CD4-positive, alpha-beta T cell (primary cell): ENCODE measurements at places on chromosomes 3 and 15.

GRCh38 chr15:68333775-68334470, 56.4 kb downstream of the FEM1B start:
- no peak overlapping the region for H3K4me3 ChIP-seq
- DNase-seq: no peak
- H3K36me3 ChIP-seq: no peaks in the 10 kb centered on the region
- no peaks in the 10 kb centered on the region for H3K4me1 ChIP-seq

- H3K36me3 ChIP-seq: no peaks in the 10 kb centered on the region
- no peak for DNase-seq
- no peak overlapping the region for H3K27ac ChIP-seq
- no peaks in the 10 kb centered on the region for H3K4me1 ChIP-seq
- peaks cover 6% of the 10 kb centered on the region for H3K27me3 ChIP-seq
- H3K4me3 ChIP-seq: no peak overlapping the region
These were observed 1030.6 kb downstream of the MCTP2 start for GRCh38 chr15:95261968-95262367.

GRCh38 chr3:113331187-113331586, 110.1 kb downstream of the CFAP44 start:
- no peak overlapping the region for H3K4me3 ChIP-seq
- DNase-seq: no peak
- no peak overlapping the region for H3K27ac ChIP-seq
- H3K27me3 ChIP-seq: no peaks in the 10 kb centered on the region

DNA sequence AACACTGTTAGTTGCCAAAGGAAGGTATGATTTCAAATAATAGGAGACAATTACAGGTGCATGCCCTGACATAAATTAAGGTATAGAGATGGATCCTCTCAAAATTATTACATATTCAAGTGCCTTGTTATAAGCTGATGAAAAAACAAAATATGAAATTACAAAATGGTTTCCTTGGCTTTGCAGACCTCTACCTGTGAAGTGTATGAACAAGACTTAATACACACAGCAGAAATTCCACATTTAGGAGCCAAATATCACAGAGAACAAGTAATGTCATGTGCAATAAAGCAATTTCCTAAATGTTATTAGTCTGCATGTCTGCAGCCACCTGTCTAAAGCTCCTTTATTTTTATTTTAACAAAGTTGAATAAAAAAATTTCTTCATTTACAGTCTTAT, 151.5 kb downstream of the ALCAM start:
- no peaks in the 10 kb centered on the region for H3K27me3 ChIP-seq
- no peak overlapping the region for H3K4me3 ChIP-seq
- no peaks in the 10 kb centered on the region for H3K36me3 ChIP-seq
- no peak overlapping the region for H3K27ac ChIP-seq
- H3K4me1 ChIP-seq: no peaks in the 10 kb centered on the region
- DNase-seq: no peak
